ENCODE measurements at places on chromosomes 6 and 20.

GRCh38 chr6:77463861-77464494 is 687 bp upstream of the HTR1B start:
- DNase-seq = peak; percentile 35

GRCh38 chr20:44956410-44956809 is 3.8 kb downstream of the TOMM34 start:
- DNase-seq = no peak

DNA sequence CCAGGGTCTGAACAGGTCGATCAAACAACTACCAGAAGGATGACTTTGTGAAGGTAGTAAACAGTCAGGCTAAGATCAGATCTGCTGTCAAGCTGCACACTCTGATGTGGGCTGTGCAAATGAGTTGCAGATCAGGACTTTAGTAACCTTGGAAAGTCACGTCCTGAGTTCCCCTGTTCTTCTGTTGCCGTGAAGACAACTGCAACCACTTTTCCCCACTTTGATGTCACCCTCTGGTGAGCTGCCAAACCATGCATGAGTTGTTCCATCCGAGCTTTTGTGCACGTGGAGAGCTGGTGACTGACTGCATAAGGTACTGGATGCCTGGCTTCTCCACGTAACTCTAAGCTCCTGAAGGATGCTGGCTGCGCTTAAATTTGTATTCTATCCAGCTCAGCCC is 111.0 kb downstream of the CD83 start:
- DNase-seq = no peak

- no peak for DNase-seq
These were observed 59.7 kb upstream of the SAMD5 start for GRCh38 chr6:147448775-147449174.

GRCh38 chr6:114592506-114592905 is 249.7 kb upstream of the HS3ST5 start:
- DNase-seq = no peak

- DNase-seq = no peak
These were observed 24.3 kb upstream of the LRFN2 start for GRCh38 chr6:40611434-40611833.

DNA sequence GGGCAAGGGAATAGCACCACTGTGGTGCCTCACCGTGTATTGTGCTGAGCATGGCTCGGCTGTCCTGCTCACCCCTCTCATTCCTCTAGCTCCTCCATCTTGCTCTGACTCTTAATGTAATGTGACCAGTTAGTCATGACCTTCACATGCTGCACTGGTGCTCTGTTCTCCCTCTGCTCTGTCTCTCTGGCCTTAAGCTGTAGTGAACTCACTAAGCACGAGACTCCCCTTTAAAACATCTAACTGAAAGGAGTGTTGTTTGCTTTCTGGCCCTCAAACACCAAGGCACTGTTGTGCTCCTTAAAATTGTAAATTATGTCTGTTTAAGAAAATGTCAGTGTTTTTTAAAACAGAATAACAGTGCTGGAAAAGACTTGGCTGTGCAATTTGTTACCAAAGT is 140.4 kb downstream of the HDGFL1 start:
- DNase-seq = peak; percentile 22

GRCh38 chr20:33662172-33662571 is at the start of gene C20orf144:
TSS of gene C20orf144 (plus strand) at chr20:33662327. CDS start at chr20:33662346, 19 bp downstream.
- DNase-seq = no peak

GRCh38 chr6:130183271-130184222 is 39.2 kb downstream of the SAMD3 start:
- DNase-seq = no peak

DNA sequence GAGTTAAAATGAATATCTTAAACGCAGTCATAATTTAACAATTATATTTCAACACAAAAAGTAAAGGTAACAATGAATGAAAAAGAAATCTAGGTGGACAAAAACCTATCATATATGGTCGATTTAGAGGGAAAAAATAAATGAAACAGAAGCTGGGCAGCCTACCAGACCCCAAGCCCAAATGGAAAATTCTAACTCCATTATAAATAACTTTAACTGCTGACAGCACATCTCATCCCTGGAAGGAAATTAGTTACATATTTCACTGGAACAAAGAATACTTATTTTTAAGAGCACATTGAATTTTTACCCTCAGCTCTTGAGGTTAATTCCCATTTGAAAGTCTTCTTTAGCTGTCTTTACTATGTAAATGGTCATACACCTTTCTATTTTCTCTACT is 39.1 kb downstream of the COL12A1 start:
- DNase-seq = no peak

DNA sequence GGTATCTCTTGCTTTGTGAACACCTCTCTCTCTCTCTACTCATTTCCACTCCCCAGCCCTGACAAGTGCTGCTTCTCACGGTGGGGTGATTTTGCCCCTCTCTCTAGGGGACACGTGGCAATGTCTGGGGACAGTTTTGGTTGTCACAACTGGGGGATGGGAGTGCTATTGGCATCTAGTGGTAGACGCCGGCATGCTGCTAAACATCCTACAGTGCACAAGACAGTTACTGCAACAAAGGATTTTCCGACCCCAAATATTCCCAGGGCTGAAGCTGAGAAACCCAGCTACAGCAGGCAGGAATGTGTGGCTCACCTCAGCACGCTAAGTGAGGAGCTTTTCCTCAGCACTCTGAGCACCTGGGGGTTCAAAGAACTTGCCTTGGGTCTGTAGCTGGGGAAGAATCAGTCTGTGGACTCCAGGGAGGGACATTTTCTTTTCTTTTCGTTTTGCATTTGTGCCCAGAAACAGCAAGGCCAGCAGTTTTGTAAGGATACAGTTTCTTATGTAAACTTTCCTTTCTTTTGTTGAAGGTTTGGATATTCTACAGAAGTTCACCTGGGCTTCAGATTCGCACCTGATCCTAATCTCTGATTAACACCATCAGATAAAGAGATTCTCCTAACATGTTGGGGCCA is 246.9 kb upstream of the ZFP64 start:
- no peak for DNase-seq
